ENCODE measurements at places on chromosomes 7 and 10.
A peak's percentile ranks its signal among the peaks of the same experiment; 100 is the strongest.

GRCh38 chr7:42064534-42064933 lies 172.5 kb downstream of the GLI3 start:
- DNase-seq = no peak

DNA sequence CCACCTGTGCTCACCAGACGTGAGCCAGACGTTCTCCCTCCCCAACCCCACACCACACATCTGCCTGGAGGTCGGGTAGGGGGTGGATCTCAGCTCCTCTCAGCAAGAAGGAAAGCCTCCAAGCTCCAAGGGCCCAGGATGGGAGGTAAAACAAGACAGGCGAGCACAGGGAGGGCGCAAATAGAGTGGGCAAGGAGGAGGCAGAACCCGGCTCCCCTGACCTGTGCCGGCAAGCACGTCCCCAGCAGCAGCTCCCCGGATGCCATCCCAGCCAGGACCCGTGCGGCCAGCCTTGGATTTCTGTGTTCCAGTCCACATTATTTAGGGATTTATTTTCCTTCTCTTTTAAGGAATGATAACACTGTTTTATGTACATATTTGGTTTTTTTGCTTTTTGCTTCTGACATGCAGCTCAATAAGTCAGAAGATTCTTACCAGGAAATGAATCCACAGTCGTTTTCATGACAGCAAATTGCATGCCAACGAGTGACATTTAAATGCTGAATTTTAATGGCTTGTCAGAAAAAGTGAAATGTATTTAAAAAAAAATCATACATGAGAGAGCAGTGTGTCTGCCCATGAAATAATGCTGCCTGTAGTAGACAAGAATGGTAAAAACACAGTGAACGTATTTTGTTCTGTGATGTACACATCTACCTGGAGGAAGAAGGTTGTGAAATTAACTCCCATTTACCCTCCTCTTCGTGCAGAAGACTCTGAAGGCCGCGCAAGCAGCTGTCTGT lies 276.5 kb downstream of the PTPRN2 start:
- no peak for DNase-seq

GRCh38 chr7:93949423-93949822 lies 27.9 kb downstream of the GNG11 start:
- no peak for DNase-seq

DNA sequence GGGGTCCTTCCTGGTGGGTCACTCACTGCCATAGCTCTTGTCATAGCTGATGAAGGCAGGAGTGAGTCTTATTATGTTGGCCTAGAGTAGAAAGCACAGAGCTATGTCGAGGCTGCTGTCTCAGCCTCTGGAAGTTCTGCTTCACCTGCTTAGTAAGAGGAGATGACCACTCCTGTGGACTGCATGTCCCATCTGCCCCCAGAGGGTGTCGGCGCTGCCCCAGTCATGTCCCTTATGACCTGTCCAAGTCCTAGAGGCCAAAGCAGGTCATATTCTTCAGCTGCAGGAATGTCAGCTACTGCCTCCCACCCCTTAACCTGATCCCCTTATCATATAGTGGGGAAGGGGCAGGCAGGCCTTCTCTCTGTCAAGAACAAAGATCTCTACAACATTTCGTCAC lies 72.4 kb upstream of the AGK start:
- DNase-seq = no peak

DNA sequence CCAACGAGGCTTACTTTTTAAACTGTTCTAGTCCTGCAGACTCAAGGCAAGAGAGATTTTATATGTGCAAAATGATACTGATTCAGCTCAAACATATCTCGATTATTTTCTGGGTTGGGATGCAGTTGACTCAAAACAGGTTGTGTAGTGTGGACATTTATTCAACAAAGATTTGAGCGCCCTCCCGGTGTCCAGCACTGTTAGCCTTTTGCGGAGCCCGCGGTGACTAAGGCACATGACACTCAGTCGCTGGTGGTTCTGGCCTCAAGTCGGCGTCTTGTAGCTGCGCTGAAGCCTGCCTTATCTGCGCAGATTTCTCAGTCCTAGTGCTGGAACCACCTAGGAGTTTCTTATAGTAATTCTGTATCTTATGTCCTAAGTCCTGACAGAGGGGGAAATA lies 938 bp upstream of the CADPS2 start:
- DNase-seq = no peak

GRCh38 chr10:28906415-28906814 lies 229.1 kb downstream of the BAMBI start:
- DNase-seq = no peak

DNA sequence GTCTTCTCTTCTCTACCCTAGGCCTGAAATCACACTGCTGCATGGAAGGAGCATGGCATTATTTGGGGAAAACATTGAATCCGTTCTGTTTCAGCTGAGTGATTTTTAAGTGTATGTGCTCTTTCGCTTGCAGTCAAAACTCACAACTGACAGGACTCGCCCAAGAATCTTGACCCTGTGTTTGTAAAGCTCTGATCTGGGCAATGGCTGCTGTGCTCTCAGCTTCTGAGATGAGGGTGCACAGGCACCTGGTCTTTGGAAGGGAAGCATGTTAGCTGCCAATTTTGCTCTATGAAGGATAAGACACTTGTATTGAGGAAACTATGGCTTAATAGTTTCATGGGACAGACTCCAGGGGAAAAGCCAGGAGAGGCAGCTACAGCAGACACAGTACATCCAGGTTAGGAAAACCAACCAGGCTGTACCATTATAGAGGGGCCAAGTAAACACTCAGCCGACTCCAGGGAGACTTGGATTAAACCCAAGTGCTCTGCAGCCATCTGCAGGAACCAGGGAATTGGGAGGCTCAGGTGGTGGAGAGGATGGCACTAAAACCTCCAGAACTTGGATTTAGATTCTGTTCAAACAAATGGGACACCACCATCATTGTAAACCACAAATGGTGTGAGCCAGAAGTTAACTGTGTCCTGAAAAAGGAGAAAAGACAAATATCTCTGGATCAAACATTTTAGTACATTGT lies 43.3 kb downstream of the LYZL1 start:
- no peak for DNase-seq

DNA sequence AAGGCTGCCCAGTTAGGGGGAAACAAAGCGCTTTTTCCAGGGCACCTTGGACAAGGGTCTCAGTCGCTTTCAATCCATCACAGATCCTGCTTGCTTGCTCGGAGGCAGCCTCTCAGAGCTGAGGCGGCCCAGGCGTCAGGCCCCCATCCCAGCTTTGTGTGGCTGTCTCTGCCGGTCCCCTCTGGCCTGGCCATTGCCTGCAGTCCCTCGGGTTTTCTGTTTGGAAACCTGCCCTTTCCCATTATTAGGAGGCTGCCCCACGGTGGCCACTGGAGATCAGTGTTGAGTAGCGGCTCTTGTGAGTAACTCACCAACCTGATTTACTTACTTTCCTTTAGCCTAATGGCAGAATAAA lies 216.1 kb downstream of the GLRX3 start:
- DNase-seq = no peak

GRCh38 chr7:159068488-159068811 lies 76.2 kb downstream of the VIPR2 start:
- DNase-seq = no peak

GRCh38 chr7:48473205-48473865 lies 302.1 kb downstream of the ABCA13 start:
- DNase-seq = no peak

GRCh38 chr7:125828153-125828700 lies 898.6 kb upstream of the POT1 start:
- no peak for DNase-seq

DNA sequence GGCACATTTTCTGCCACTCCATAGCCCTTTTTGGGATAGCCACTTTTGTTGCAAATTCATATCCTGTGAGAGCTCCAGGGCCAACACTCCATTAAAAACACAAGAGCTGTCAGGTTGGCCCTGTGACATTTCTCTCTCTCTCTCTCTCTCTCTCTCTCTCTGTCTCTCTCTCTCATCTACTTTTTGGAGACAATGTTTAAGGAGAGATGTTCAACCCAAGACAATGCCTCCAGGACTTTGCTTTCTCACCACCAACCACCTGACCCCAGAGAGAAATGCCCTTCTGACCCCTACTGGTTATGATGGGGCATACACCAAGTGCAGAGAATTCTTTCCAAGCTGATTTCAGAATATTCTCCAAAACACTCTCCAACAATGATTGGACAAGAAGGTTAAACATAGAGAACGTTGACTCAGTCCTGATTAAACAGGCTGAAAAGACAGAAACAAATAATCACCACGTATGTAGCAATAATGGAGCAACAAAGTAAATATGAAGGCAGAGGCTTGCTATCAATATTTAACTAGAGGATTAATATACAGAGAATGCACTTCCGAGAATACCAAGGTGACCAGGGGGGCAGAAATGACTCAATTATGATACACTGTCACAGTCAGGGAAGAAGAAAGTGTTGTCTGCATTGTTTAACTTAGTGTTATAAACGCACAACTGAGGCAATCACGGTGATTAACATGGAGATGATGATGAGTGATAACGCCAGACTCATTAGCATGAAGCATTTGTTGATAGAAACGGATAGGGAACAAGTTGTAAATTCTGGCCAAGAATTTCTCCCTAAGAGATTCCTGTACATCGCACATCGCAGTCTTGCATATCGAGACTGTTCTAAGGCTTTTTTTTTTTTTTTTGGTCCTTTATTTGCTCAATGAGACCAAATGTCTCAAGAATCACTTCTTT lies 178.5 kb downstream of the NRP1 start:
- DNase-seq = no peak

GRCh38 chr7:55365205-55365674 lies at the start of gene LANCL2:
Gene LANCL2, plus strand, starts transcription at chr7:55365337. Its CDS starts 689 bp downstream, at chr7:55366026.
- peak; percentile 5 for DNase-seq

DNA sequence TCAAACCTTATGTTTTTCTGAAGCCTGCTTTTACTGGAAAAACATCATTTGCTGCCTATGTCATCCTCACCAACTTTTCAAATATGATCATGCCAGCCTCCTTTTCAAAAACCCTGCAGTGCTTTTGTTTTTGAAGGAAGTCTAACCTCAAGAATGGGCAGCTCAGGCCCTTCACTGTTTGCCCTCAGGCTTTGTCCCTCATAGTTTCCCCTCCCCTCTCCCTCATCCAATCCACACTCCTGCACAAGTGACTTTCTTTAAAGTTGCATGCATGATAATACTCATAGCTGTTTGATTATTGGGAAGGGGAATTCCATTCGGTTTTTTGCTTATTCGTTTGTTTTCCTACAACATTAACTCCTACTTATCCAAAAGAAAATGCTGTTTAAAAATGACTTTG lies 219.4 kb downstream of the SEMA3E start:
- DNase-seq = no peak

- no peak for DNase-seq
Measured at GRCh38 chr7:101701153-101701794, 72.2 kb upstream of the MYL10 start.

GRCh38 chr10:49290131-49290530 lies 8.8 kb upstream of the C10orf71 start:
- DNase-seq = no peak

DNA sequence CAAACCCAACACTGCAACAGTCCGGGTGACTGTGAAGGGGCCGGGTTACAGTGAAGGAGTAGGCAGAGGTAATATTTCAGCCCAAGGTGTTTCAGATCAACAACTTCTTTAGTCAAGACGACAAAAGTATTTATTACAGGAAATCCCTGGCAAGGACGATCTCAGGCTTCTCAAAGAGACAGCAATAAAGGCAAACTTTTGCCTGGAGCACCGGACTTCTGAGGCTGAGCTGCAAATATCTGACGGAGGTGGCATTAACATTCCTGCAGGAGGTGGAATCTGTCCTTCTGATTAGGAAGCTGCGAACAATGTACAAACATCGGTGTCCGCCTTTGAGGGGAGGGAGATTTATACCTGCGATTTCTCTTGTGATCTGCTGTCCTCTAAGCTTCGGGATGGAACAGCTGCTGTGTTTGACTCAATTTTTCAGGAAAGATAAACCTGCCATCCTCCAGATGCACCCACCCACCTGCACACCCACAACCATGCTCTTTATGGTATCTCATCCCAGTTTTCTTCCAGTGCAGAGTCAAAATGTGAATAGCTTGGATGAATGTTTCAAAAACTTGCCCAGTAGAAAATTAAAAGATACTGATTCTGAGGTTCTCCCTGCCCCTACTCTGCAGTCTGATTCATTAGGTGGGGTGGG lies 32.1 kb downstream of the EMX2 start:
- no peak for DNase-seq

- no peak for DNase-seq
Measured at GRCh38 chr7:110521357-110521911, 569.5 kb upstream of the LRRN3 start.

DNA sequence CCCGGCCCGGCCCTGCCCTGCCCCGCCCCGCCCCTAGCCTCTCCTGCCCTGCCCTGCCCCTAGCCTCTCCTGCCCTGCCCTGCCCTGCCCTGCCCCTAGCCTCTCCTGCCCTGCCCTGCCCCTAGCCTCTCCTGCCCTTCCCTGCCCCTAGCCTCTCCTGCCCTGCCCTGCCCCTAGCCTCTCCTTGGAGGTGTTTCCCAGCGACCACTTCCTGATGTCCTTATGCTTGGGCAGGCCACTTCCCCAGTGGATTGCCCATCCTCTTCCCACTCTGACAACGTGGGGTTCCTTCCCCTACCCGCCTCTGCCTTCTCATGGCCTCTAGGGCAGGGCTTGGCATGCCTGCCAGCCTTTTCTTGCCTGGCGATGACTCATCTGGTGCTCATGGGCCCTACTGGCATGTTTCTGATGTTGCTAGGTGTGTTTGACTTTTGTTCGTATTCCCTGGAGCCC lies 21.2 kb downstream of the PRXL2A start:
- DNase-seq = no peak

DNA sequence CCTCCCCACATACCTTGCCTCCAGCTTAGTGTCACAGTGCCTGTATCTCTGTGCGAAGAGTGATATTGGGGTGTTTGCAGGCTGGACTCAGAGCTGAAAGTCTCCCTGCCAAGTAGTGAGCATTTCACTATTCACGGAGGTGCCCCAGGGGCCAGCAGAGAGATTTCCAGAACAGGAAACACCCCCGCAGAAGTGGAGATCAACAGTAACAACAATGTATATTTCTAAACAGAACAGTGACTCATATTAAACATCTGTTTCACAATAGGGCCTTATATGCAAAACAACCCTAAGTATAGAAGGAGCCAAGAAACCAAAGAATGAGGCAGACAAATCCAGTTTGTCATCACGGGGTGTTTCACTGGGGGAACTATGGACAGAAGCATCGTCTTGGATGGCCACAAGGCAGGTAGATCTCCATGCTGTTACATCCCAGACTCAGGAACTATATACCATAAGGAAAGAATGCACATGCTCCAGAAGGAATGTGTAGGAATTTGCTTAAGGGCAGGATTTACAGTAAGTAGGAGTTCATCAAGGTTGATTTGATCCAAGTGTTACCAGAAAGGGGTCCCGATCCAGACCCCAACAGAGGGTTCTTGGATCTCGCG lies 29.3 kb upstream of the CCL24 start:
- no peak for DNase-seq

- DNase-seq = no peak
Measured at GRCh38 chr10:119478111-119478802, 64.3 kb downstream of the RGS10 start.

- DNase-seq = no peak
Measured at GRCh38 chr7:361680-362401, 71.9 kb downstream of the FOXL3 start.

DNA sequence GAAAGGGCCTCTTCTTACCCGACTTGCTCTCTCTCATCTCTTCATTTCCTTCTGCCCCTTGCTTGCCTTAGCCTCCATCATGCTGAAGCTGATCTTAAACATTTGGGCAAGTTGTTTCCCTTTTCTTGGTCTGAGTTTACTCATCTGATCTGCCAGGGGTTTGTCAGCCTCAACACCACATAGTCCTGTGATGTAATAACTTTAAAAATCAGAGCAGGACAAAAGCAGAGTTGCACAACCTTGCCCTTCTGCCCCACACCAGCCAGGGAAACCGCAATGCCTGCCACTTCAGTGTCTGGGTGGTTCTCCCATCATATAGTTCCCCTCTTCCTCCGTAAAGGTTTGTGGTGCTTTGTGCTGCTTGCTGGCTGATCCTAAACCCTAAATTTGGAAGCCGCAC lies 9.9 kb upstream of the LIPM start:
- no peak for DNase-seq
